ENCODE measurements at places on chromosomes 7 and 10. TPM values are rescaled to one million over a fixed set of nuclear protein-coding genes. Genes with fewer than 3 reads are reported as not detected.

Gene STAMBPL1
- total RNA-seq: 3.4 TPM

GRCh38 chr7:133303931-133304330, 51.1 kb downstream of the EXOC4 start:
- DNase-seq: no peak

GRCh38 chr10:101014230-101014884, 14.7 kb downstream of the LZTS2 start:
- DNase-seq: peak; percentile 92

DNA sequence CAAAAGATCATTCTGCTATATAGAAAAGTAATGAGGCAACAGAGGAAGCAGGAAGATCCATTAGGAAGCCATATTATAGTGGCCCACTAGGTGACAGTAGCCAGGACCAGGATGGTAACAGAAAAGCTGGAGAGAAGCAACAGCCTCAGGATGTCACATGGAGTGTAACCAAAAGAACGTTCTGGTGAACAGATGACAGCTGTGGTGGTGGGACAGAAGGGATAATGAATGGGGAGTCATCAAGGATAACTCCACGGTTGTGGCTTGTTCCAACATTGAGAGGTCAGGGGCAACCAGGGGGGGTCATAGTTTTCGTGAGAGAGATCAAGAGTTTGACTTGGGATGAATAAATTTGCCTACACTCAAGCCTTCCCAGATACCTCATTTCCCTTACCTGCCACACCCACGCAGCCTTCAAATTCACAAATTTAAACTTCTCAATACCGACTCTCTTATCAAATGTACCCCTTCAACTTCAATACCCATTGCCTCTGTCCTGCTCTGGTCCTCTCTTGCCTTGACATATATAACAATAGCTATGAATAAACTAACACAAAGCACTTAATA, 9.3 kb downstream of the TBL2 start:
- no peak for DNase-seq
